GM23338 (cell line): ENCODE measurements at places on chromosomes 5 and 9. TPM values are rescaled to one million over a fixed set of nuclear protein-coding genes. Genes with fewer than 3 reads are reported as not detected.

GRCh38 chr9:80467632-80468031 lies 895.9 kb downstream of the TLE4 start:
- H3K4me3 ChIP-seq, result no peak overlapping the region
- no peaks in the 10 kb centered on the region for H3K27me3 ChIP-seq
- DNase-seq, result no peak
- no peaks in the 10 kb centered on the region for H3K4me1 ChIP-seq
- no peak overlapping the region for H3K27ac ChIP-seq

PRLR gene
- 1.4 and 2.2 TPM in 2 replicates for total RNA-seq

- no peaks in the 10 kb centered on the region for H3K36me3 ChIP-seq
- H3K27me3 ChIP-seq, result no peaks in the 10 kb centered on the region
- DNase-seq, result no peak
- no peak overlapping the region for H3K27ac ChIP-seq
- H3K4me1 ChIP-seq, result no peaks in the 10 kb centered on the region
These were observed 81.5 kb upstream of the PTCH1 start for GRCh38 chr9:95598236-95598635.

GRCh38 chr9:93057042-93057702 lies 1.3 kb upstream of the SUSD3 start:
- no peaks in the 10 kb centered on the region for H3K36me3 ChIP-seq
- no peak overlapping the region for H3K4me3 ChIP-seq
- DNase-seq, result peak; percentile 41

DMRT3 gene
- total RNA-seq, result not detected in 2 replicates

NIM1K gene
- total RNA-seq, result not detected in 2 replicates

GRCh38 chr9:105131981-105132380 lies 112.5 kb upstream of the SLC44A1 start:
- 0 out of 2 replicates have a peak, but pooled peaks cover 4% of the 10 kb centered on the region for H3K4me1 ChIP-seq
- no peaks in the 10 kb centered on the region for H3K27me3 ChIP-seq
- H3K4me3 ChIP-seq, result no peak overlapping the region
- no peak overlapping the region for H3K27ac ChIP-seq
- no peaks in the 10 kb centered on the region for H3K36me3 ChIP-seq

- peaks cover 4% of the 10 kb centered on the region; the same call in 1 of the 2 replicates for H3K27me3 ChIP-seq
- peaks cover 4% of the 10 kb centered on the region; the same call in 1 of the 2 replicates for H3K4me1 ChIP-seq
- DNase-seq, result peak; percentile 92
- no peaks in the 10 kb centered on the region for H3K36me3 ChIP-seq
- H3K4me3 ChIP-seq, result peak within 1 kb of the TSS; percentile 82
These were observed at the start of gene UBLCP1 for GRCh38 chr5:159262859-159263568. Gene UBLCP1, plus strand, starts transcription at chr5:159263290. Its CDS starts 5,626 bp downstream, at chr5:159268916.

GRCh38 chr5:22531986-22532385 lies 321.2 kb downstream of the CDH12 start:
- H3K4me3 ChIP-seq, result no peak overlapping the region
- no peaks in the 10 kb centered on the region for H3K27me3 ChIP-seq
- no peaks in the 10 kb centered on the region for H3K4me1 ChIP-seq

DNA sequence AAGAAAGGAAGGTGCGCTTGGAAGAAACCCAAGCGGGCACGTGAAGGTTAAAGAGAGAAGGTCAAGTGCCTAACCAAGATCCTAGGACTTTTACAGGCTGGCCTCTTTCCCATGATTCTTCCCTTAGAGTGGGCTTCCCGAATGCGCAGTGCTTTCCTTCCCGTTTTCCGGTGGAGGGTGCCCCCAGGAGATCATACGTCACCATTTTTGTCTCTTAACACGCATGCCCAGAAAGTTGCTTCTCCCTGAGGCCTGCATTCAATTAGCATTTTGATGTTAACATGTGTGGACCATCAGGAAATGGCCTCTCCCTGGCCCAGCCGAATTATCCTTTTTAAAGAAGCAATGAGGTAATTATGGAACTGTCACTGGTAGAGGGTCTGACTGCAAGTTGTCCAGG lies 1.9 kb upstream of the RUSC2 start:
- H3K27ac ChIP-seq, result no peak overlapping the region
- no peaks in the 10 kb centered on the region for H3K36me3 ChIP-seq
- H3K4me1 ChIP-seq, result peaks cover 8% of the 10 kb centered on the region; the same call in 1 of the 2 replicates
- H3K4me3 ChIP-seq, result no peak overlapping the region

DNA sequence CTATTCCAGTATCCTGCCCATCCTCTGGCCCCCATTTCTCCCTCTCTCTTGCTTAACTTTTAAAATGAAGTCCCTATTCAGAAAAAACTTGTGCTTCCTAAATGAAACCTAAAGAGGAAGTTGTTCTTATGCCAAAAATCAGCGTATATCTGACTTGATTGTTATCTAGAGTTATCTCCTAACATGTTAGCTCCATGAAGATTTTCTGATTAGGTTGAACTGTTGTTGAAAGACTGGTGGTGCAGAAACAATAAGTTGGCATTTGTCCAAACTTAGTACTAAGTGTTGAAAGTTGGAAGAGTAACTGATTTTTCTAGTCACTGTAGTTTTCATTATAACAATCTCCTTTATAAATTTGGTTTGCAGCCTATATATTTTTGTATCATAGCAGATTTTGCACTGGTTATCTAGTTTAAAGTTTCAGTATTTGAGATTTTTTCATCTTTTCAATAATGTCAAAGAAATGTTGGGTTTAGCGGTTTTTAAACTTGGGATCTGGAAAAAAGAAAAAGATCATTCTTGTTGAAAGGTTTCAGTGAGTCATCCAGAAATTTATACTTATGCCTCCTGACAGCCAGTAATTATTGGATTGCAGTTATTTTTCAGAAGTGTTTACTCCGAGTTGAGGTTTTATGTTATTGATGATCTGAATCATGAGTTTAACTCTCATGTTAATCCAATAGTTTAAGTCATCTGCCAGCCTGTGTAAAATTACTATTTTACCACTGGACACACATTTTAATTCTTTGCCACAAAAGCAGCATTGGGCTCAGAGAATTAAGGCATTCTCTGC lies 60.6 kb downstream of the PAM start:
- no peaks in the 10 kb centered on the region for H3K27me3 ChIP-seq
- H3K4me3 ChIP-seq, result no peak overlapping the region
- no peaks in the 10 kb centered on the region for H3K36me3 ChIP-seq
- H3K4me1 ChIP-seq, result no peaks in the 10 kb centered on the region; the same call in 1 of the 2 replicates
- H3K27ac ChIP-seq, result no peak overlapping the region

DAP gene
- 32.7 and 35.7 TPM in 2 replicates for total RNA-seq

REEP2 gene
- 23.0 and 29.8 TPM in 2 replicates for total RNA-seq

LCN15 gene
- total RNA-seq, result 0.54 and 0.90 TPM in 2 replicates

GRCh38 chr5:80686757-80687156 lies 32.0 kb upstream of the DHFR start:
- peak; percentile 45 for DNase-seq
- H3K4me1 ChIP-seq, result peaks cover 6% of the 10 kb centered on the region
- H3K27ac ChIP-seq, result no peak overlapping the region
- H3K36me3 ChIP-seq, result no peaks in the 10 kb centered on the region

PCDHGB6 gene
- 7.1 and 8.1 TPM in 2 replicates for total RNA-seq

C9orf153 gene
- 0.12 TPM in 1 of 2 replicates, not detected in the other for total RNA-seq

DNA sequence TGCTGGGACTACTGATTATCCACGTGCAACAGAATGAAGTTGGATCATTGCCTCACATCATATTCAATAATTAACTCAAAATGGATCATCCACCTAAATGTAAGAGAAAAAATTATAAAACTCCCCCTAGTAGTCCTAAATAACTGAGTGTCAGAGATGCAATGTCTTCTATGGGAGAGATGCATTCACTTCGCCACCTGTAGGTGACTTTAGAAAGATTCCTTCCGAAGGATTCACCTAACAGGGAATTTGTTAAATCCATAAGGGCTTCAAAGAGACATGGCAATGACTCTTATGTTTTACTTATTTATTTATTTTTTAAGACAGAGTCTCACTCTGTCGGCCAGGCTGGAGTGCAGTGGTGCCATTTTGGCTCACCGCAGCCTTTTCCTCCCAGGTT lies 526.0 kb downstream of the MTRR start:
- peak; percentile 67 for DNase-seq
- no peaks in the 10 kb centered on the region for H3K4me1 ChIP-seq
- H3K36me3 ChIP-seq, result no peaks in the 10 kb centered on the region
- H3K27ac ChIP-seq, result no peak overlapping the region
- no peaks in the 10 kb centered on the region for H3K27me3 ChIP-seq
- H3K4me3 ChIP-seq, result no peak overlapping the region

STPG3 gene
- total RNA-seq, result not detected in 2 replicates

DNA sequence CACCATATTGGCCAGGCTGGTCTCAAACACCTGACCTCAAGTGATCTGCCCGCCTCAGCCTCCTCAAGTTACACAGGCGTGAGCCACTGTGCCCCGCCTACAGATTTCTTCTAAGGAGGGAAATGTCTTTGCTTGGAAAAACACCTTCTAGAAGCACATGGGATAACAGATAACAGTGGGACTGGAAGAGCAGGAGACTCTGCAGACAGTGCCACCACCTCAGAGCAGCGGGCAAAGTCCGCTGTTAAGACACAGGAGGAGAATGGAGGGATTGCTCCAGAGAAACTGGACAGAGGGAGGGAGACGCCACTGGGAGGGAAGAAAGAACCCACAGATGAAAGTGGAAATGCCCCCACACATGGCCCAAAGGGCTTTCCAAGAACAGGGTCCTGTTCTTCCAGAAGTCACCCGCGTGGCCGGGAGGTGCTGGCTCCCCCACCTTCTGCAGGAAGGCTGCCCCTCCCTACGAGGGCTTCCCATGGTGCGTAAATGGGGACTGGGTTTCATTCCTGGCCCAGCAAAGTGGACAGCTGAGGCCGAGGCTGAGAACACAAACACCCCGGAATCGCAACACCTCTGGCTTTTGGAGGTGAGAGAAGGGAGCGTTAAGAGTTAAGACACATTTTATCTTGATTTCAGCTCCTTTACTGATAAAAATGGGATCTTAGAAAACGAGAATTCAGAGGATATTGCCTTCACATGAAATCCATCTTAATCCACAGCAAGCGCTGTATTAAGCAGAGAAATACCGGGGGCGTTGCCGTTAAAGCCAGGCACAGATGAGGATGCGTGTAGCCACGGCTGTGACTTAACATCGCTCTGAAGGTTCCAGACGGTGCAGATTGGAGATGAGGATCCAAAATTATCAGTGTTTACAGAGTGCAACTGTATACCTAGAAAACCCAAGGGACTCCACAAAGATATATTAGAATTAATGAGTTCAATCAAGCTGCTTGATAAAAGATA lies 11.2 kb downstream of the ADAMTS2 start:
- H3K4me1 ChIP-seq, result no peaks in the 10 kb centered on the region; the same call in 1 of the 2 replicates
- H3K36me3 ChIP-seq, result no peaks in the 10 kb centered on the region
- no peak overlapping the region for H3K27ac ChIP-seq
- no peaks in the 10 kb centered on the region for H3K27me3 ChIP-seq

DNA sequence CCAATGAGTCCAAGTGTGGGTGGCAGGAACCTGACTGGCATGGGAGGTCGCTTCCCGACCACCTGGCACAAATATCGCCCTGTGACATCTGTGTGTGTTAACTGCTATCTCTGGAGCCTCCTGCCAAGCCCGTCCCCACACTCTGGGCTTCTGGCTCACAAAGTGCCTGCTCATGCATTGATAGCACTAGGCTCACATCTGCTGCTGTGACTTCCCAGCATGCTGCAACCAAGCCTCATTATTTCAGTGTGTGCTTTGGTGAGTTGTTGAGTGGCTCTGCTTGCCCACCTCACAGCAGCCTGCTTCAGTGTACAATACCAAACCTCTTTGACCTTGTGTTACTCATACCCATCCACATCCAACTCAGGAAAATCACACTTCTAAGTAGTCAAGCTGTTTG lies 139.8 kb downstream of the APBA1 start:
- H3K36me3 ChIP-seq, result no peaks in the 10 kb centered on the region
- no peak overlapping the region for H3K4me3 ChIP-seq
- no peak for DNase-seq

AK1 gene
- 6.7 and 16.2 TPM in 2 replicates for total RNA-seq

DNA sequence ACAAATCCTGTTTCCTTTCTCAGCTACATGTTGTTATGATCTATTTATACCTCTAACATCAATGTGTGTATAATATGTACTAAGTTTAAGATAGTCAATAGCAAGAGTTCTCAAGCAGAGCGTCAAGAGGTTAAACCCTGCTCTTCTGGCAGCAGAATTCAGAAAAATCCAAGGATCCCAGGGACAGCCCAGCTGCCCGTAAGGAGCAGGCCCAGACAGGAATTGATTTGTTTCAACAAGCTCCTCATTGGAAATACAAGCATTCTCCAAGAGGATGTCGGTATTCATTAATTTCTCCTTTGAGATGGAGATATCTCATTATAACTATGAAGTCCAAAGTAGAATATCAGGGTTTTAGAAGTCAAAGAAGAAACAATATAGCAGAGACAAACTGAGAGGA lies 14.9 kb downstream of the EFNA5 start:
- no peaks in the 10 kb centered on the region for H3K36me3 ChIP-seq
- H3K27me3 ChIP-seq, result no peaks in the 10 kb centered on the region
- no peak overlapping the region for H3K4me3 ChIP-seq

CKMT2 gene
- 3.4 and 8.2 TPM in 2 replicates for total RNA-seq

GPR151 gene
- not detected in 2 replicates for total RNA-seq

- H3K4me3 ChIP-seq, result no peak overlapping the region
- no peak overlapping the region for H3K27ac ChIP-seq
- H3K36me3 ChIP-seq, result no peaks in the 10 kb centered on the region; the same call in 1 of the 2 replicates
- no peak for DNase-seq
- H3K4me1 ChIP-seq, result peaks cover 48% of the 10 kb centered on the region
These were observed 24.4 kb downstream of the CEMIP2 start for GRCh38 chr9:71743882-71744281.

EQTN gene
- total RNA-seq, result 0.24 TPM in 1 of 2 replicates, not detected in the other

FOXD4 gene
- total RNA-seq, result 0.31 TPM in 1 of 2 replicates, not detected in the other

- no peaks in the 10 kb centered on the region for H3K36me3 ChIP-seq
- H3K27ac ChIP-seq, result no peak within 1 kb of the TSS
- no peak for DNase-seq
- peaks cover 3% of the 10 kb centered on the region for H3K4me1 ChIP-seq
- H3K4me3 ChIP-seq, result no peak within 1 kb of the TSS
These were observed at the start of gene CCL27 for GRCh38 chr9:34662526-34663302. Gene CCL27, minus strand, starts transcription at chr9:34662657. Its CDS starts 24 bp downstream, at chr9:34662633.

GRCh38 chr5:14471507-14471906 lies 110.1 kb upstream of the OTULINL start:
- no peak overlapping the region for H3K4me3 ChIP-seq
- H3K36me3 ChIP-seq, result peaks cover 14% of the 10 kb centered on the region; the same call in 1 of the 2 replicates
- no peaks in the 10 kb centered on the region for H3K27me3 ChIP-seq
- no peaks in the 10 kb centered on the region for H3K4me1 ChIP-seq

GRCh38 chr9:137228506-137228967 lies 1.2 kb downstream of the RNF224 start:
- H3K4me3 ChIP-seq, result no peak overlapping the region
- H3K27ac ChIP-seq, result no peak overlapping the region
- no peak for DNase-seq

- H3K4me3 ChIP-seq, result no peak overlapping the region
- no peak overlapping the region for H3K27ac ChIP-seq
- H3K27me3 ChIP-seq, result no peaks in the 10 kb centered on the region
- H3K4me1 ChIP-seq, result peaks cover 6% of the 10 kb centered on the region
These were observed 439.5 kb downstream of the GADD45G start for GRCh38 chr9:90044263-90044662.

GRCh38 chr9:68584189-68585033 lies 43.7 kb upstream of the TMEM252 start:
- H3K36me3 ChIP-seq, result no peaks in the 10 kb centered on the region
- no peaks in the 10 kb centered on the region for H3K27me3 ChIP-seq
- no peak overlapping the region for H3K27ac ChIP-seq
- peak; percentile 96 for DNase-seq
- no peak overlapping the region for H3K4me3 ChIP-seq

GRCh38 chr5:68739752-68740151 lies 354.1 kb upstream of the SLC30A5 start:
- H3K27me3 ChIP-seq, result no peaks in the 10 kb centered on the region
- H3K4me3 ChIP-seq, result no peak overlapping the region
- no peak for DNase-seq
- no peaks in the 10 kb centered on the region for H3K36me3 ChIP-seq
- H3K4me1 ChIP-seq, result no peaks in the 10 kb centered on the region

GRCh38 chr9:87499424-87500017 lies 1.9 kb downstream of the DAPK1 start:
- H3K27ac ChIP-seq, result no peak overlapping the region
- no peak for DNase-seq
- H3K27me3 ChIP-seq, result peaks cover 12% of the 10 kb centered on the region; the same call in 1 of the 2 replicates
- peak overlapping the region; percentile 91 for H3K4me3 ChIP-seq
- peaks cover 34% of the 10 kb centered on the region for H3K4me1 ChIP-seq
- H3K36me3 ChIP-seq, result no peaks in the 10 kb centered on the region
